Stimulated activated CD4-positive, alpha-beta T cell treated with anti-CD3 and anti-CD28 coated beads, Interleukin-15, amount 100 ng/mL, for 24 hours (primary cell): ENCODE measurements at places on chromosomes 2 and 18.

DNA sequence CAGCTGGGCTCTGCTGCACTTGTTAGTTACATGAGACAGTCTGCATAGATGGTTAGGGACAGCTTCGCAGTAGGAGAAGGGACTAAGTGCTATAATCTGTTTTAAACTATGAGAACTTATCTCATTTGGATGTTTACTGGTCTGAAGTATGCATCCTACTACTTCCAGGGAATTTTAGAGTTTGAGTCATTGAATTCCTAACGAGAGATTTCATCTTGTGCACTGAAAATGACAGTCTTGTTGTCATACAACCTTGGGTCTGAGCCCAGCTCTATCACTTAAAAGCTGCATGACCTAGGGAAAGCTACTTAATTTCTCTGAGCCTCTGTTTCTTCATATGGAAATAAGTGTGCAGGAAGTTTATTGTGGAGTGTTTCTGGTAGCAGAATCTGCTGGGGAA, 78.4 kb downstream of the TRIM43 start:
- DNase-seq: no peak

- no peak for DNase-seq
Observed at GRCh38 chr18:56927786-56928185, 219.1 kb upstream of the BOD1L2 start.

GRCh38 chr18:79904357-79905147, 46.9 kb downstream of the SLC66A2 start:
- no peak for DNase-seq

DNA sequence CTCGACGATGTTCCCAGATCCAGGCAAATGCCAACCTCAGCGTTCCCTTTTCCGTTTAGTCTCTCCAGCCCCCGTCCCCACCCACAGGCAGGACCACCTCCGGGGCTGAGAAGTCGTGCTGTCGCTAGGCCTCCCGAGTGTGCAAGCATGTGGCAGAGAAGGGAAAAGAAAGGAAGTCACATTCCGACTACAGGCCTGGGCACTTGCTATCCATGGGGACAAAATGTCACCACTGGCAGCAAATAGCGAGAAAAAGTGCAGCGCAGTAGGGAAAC, 420 bp downstream of the PIGN start:
- DNase-seq: no peak

DNA sequence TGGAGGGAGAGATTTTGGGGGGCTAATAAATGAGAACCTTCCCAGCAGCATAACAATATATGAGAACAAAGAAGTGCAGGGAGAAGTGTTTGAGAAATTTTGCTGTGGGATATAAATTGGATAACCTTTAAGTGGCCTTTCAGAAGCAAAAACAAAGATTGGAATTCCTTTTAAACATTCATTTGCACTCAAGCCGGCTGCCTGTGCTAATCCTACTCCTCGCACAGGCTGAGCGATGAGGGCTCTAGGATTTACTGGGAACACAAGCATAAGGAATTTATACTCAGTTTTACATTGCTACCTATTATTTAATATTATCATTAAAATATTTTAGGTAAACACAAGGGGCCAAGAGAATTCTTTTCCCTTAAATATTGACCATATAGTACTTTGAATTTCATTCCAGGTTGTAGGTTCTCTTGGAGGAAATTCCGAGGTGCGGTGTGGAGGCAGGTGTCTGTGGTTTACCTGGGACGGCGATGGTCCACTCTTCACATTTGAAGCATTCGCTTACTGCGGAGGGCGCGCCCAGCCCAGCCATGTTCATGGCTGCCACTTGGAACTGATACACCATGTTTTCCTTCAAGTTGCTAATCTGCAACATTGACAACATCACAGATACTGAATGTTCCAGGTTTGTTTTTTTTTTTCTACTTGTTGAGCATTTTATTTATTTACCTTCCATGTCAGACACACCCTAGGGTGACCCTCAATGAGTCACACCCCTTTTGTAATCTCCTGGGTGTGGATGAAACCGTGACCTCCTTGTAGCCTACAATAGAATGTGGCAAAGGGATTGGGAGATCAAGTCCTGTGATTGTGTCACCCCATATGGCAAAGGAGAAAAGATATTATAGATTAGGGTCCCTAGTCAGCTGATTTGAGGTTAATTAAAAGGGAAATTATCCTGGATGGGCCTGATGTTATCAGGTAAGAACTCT, 100.1 kb downstream of the MYOM1 start:
- no peak for DNase-seq

DNA sequence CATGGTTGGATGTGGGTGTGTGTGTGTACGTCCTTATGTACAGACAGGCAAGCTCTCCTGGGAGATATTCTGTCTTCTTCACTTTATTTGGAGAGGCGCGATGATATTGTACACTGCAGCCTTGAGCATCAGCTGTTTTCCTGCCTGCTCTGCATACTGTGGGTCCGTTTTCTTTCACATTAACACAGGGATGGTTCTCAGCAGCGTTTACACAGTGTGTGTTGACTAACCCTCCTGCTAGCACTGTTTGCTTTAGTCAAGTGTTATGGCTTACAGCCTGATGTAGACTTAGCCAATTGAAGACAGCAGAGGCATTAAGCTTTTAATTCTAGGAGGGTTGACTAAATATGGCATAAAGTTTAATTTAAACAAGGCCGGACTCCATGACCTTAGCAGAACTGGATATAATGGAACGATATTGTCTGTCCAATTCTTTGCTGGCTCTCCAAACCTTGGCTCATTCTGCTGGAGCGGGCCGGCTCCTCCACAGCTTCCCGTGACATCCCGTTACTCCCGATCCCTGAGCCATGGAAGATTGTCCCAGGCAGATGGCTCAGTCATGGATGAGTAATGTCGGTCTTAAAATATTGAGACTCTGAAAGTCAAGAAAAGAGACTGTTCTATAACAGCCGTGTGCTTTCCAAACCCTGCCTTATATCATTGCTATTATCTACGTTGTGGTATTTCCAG, 134.7 kb downstream of the TPGS2 start:
- no peak for DNase-seq

DNA sequence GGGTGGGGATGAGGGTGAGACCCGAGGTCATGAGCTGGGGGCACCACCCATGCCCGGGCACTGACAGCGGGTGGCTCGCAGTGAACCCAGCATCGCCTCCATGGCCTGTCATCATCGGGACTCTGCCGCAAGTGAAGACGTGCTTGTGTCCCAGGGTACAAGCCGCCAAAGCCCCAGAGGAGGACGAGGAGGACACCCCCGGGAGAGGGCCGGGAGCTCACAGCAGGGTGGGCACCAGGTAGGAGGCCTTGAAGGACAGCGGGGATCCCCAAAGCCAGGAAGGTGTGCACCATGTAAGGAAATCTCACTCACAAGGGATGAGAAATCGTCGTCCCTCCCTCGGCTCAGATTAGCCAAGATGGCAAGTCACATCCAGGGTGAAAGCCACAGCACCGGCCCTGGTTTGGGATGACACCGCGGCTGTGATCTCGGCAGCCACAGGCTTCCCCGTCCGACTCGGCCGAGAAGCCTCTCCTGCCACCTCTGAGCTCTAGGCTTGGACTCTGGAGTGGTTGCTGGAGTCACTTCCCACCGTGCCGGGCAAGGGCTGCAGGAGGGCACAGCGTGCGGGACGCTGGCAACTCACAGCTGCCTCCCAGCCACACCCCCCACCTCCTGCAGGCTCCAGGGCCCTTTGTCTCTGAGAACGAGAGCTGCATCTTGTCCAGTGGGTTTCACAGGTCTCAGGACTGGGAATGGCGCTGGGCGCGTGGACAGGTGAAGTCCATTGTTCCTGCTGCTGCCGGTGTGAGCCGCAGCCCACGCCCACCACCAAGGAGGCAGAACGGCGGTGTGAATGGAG, 81.6 kb upstream of the CTDP1 start:
- DNase-seq: no peak

GRCh38 chr18:44816050-44816449, 135.4 kb downstream of the SETBP1 start:
- DNase-seq: no peak

DNA sequence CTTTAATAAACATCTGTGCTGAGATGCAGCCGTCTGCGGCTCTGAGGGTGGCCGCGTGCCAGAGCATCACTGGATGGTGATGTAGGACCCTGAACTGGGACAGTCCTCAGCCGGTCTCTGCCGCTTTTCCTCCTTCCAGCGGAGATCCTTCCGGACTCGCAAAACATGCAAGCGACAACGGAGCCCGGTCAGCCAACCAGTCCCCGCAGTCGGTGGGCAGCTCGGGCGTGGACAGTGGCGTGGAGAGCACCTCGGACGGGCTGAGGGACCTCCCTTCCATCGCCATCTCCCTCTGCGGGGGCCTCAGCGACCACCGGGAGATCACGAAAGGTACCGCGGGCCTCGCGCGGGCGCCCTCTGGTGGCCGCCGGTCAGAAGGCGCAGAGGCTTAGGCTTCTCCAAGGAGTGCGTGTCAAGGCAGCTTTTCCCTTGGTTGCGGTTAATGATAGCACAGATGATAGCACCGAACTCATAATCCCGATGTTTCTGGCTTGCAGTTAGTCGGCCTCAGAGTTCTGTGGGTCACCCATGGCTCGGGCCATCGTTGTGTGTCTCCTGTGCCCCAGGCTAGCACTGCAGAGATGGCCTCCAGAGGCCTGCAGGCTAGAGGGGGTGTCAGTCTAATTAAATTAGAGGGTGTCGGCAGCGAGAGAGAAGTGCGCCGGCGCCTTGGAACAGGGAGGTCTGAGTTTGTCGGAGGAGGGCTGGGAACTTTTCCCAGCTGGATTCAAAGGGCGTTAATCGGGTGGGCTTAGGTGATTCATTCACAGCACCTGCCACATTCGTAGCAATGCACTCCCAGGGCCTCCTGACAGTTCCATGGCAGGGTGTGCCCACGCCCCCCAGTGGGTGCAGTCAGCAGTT, 38.5 kb downstream of the LPIN1 start:
- DNase-seq: peak; percentile 58
